ENCODE measurements at places on chromosomes 3 and 15.

DNA sequence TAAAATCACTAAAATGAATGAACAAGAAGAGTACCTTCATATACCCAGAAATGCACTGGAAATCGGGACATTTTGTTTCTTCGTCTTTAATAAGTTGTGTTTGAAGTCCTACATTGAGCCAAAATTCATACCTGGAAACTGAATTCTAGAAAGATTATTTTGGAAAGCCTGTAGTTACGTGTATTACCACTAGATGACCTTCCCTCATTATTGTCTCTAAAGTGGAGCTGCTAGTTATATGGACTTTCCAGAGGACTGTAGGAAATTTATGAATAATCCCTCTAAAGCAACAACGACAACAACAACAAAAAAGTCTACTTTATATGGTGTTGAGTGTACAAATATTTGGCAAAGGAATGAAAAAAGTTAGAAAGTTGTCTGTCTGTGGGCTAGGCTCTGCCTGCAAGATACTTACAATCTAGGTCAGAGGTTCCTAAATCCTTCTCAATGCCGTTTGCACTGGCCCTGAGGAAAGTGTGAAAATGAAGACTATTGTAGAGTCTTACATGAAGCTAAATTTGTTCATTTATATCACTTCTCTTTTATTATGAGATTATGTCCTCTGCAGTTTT, 234.8 kb upstream of the NR2E3 start:
- DNase-seq: peak; percentile 4

DNA sequence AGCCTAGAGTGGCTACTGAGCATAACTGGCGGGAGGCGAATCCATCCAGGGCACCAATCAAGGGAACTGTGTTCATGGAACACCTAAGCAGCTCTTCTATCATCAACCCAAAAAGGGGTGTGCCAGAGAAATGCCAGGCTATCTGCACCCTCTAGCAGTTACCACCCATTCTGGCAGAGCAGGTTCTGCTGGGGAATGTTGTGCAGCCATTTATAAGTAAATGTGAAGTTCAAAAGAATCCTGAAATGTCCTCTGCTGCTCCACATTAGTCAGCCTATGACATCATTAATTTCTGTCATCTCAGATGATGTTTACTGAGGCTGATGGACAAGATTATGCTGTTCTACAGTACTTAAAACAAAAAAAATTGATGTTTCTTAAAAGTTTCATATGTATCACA, 7.7 kb downstream of the SKIC8 start:
- DNase-seq: no peak

GRCh38 chr3:4979428-4980228, at the start of gene BHLHE40:
BHLHE40 (plus strand) TSS chr3:4979437; CDS start chr3:4979719, 282 bp downstream.
- DNase-seq: peak; percentile 51

DNA sequence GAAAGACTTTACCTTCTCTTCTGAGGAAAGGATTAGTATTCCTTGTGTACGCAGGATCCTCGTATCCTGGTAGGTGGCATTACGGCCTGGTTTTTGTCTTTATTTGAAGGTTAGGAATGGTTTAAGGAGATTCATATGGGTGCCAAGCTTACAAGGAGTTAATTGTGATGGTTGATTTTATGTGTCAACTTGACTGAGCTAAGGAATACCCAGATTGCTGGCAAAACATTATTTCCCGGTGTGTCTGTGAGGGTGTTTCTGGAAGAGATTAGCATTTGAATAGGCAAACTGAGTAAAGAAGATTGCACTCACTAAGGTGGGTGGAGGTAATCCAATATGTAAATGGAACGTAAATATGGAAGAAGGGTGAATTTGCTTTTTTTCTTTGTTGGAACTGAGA, 44.4 kb upstream of the ABI3BP start:
- DNase-seq: no peak

GRCh38 chr3:150443331-150443741, 35.2 kb downstream of the TSC22D2 start:
- no peak for DNase-seq

DNA sequence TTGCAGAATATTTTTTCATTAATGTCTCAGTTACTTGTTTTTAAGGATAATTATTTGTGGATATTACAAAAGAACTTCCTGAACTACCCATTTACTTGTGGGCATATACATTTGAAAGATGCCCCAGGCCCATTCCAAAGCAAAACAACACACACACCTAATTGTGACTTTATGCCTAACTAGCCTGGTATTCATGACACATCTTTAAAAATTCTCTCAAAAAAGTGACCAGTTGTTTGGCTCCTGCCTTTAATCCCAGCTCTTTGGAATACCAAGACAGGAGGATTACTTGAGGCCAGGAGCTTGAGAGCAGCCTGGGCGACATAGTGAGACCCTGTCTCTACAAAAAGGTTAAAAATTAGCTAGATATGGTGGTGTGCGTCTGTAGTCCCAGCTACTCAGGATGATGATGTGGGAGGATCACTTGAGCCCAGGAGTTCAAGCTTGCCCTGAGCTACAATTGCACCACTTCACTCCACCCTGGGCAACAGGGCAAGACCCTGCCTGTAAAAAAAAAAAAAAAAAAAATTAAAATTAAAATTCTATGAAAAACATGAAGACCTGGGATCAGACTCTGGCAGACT, 51.7 kb upstream of the SLC4A7 start:
- no peak for DNase-seq

DNA sequence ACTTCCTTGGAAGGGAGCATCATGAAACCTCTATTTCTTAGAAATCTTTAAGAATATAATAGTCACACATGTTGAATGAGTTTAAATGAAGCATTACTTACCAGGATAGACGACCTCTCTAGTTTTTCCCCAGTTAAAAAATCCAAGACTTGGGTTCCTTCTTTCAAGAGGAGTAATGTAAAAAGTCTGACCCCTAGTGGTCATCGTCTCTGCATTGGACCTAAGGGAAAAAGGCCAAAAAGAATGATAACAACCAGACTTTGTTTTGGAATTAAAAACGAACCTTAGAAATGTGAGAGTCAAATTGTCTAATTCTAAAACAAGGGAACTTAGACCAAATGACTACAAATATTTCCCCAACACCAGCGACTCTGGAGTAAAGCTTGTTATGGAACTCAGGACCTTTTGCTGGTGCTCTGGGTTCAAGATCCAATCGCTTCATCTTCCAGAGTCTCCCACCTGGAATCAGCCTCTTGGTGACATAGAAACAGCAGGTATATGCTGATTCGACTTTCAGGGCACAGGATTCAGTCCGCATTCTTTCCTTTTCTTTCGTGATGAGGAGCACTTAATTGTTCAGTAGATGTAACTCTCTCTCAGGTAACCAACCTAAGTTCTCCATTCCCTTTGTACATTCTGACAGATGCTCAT, 214.8 kb upstream of the TPRG1 start:
- peak; percentile 35 for DNase-seq

DNA sequence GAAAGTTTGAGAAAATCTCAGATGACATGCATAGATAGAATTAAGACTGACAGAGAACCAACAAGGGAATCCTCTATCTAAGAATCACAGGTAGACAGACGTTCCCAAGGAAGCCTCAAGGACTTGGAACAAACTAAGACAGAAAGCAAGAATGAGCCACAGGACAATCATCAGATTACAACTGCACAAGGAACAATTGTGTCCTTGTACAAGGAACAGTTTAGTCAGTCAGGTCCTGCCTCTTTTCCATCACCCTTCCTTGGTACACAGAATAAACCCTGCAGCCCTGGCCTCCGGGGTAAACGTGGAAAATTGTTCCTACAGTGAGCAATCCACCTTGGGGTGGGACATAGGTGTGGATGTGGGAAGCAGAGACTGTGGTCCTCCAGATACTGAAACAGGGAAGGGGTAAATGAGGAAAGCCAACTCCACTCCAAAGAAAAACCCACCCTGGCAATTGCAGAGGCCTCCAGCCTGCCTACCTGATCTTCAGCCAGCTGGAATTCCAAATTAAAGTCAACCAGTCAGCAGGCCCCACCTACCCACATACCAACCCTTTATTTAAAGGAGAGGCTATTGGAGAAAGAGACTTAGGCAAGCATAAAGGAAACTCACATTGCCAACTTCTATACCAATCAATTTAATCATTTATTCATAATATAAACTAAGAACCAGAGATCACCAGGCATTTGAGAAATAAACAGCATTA, 73.4 kb downstream of the ULK4 start:
- no peak for DNase-seq

DNA sequence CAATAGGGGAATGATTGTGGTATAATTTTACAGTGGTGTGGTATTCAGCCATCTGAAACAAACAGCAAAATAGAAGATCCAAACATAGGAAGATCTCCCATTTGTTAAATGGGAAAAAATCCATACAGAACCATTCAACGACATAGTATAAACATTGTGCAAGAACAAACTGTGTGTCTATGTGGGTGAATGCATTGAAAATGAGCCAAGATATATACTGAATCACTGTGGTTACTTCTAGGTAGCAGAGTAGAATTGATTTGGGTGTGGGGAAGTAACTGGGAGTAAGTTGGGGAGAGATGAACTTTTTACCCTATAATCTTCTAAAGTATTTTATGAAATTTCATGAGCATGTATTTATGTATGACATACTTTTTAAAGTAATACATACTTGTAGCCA, 123.1 kb upstream of the UMPS start:
- DNase-seq: no peak

- DNase-seq: no peak
Observed at GRCh38 chr3:193978030-193978429, 157.9 kb upstream of the HES1 start.

DNA sequence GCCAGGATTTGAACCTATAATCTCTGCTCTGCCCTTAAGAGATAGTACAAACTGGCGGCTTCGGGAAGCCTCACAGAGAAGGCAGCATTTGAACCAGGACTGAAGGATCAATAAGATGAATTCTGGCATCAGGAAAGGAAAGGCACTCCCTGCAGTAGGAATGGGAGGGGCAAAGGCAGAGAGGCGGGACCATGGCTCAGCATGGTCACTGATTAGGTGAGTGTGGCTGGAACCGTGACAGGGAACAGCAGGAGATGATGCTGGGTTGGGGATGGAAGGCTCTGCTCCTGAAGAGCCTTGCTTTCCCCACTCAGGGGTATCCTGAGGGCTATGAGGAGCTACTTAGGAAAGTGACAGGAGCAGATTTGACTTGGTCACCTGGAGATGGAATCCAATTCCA, 158.5 kb downstream of the FEZF2 start:
- no peak for DNase-seq

DNA sequence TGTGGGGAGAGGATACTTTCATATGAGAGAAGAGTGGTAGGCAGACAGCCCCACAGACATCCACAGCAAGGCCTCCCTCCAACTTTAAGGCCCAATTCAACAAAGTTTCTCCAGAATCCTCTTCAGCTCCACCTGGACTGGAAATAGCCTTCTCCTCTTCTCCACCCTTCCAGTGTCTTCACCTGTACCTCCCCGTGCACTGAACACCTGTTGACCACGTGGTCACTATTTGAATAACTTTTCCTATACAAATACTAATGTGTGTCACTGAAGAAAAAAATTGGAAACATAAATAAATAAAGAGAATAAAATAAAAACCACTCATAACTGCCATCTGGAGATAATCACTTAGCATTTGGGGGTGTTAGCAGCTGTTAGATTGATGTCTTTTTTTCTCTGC, 52.9 kb downstream of the CCNL1 start:
- peak; percentile 77 for DNase-seq

GRCh38 chr3:86225461-86225860, 765.5 kb downstream of the VGLL3 start:
- DNase-seq: no peak

DNA sequence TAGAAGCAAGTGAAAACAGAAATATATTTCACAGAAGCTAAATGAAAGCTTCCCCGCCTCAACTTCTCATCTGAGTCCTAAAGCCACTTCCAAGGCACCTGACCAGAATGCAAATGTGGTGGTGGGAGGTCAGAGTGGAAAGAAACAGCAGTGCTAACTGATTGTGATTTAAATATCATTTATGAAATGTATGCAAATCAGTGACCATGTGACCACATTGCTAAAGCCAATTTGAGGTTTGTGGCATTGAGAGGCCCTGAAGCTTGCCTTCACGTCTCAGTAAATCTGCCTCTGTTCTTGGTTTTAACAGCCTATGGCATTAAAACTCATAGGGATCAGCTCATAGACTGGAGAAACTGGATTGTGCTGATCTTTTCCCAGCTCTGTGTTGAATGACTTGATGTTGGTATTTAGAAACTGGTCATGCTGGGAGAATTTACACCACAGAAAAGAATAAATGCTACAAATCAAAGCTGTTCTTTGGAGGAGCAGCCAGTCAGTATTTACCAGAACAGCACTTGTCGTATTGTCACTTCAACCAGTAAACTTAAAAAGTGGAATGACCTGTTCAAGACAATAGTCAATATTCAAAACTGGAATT, 481.4 kb upstream of the ALCAM start:
- no peak for DNase-seq

DNA sequence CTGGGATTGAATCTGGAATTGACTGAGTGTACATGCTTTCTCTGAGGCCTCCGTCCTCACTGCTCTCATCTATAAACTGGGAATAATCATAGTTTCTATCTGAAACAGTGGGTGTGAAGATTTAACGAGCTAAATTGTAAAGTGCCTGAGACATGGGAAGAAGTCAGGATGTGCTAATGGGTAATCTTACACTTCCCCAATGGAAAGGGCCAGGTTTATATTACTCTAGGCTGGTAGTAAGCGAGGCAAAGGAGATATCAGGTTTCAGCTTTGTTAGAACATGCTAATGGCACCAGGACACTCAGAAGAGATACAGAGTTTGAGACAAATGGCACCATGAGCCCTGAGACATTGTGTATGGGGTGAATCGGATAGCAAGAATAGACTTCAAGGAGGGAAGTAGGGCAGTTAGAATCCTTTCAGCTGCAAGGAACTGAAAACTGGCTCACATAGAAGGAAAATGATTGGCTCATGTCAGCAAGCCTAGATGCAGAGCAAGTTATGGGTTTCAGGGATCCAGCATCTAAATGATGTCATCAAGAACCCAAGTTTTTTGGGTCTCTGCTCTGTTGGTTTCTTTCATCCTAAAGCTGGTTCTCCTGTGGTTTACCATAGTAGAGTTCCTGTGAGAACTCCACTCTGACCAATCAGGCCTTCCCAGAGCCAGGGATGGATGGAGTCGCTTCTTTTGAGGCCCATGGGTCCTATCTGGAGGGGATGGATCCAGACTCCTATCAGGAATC, 21.8 kb downstream of the FLNB start:
- DNase-seq: peak; percentile 57

DNA sequence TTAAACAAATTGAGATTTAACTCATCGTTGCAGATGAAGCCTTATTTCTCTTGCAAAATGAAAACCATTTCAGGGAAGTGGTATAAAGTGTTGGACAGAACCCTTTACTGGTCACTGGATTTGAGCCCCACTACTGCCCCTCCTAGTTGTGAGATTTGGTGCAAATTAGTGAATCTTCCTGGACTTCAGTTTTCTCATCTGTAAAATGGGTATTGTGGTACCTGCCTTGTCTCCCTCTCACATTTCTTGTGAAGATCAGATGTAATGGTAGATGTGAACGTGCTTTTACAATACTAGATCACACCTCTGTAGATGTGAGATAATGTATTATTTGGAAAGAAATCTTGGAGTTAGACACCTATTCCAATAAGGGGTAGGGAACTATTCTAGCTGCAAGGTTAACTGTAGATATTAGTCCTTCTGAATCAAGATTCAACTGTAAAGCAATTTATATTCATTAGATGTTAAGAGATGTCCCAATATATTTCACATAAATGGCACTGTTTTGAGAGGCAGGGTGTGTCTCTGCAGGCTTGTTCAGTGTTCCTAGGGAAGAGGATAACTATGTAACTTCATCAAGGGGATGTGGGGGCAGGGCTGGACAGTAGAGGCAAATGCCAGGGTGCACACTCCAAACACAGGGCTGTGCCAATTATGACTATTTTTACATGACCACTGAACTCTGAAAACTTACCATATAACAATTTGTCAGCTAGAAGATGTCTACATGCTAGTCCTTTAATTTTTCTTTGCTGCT, 112.4 kb upstream of the PFN2 start:
- no peak for DNase-seq

All from NCI-H510A treated with DMSO at 0.1 percent for 48 hours (cell line).